ENCODE measurements at places on chromosomes 11 and 22.

- DNase-seq: peak; percentile 32
Measured at GRCh38 chr11:11247086-11247485, 106.0 kb downstream of the CSNK2A3 start.

GRCh38 chr22:30859714-30860095 is 108.9 kb downstream of the MORC2 start:
- DNase-seq: no peak

- no peak for DNase-seq
Measured at GRCh38 chr11:134264966-134265764, 11.0 kb upstream of the GLB1L3 start.

DNA sequence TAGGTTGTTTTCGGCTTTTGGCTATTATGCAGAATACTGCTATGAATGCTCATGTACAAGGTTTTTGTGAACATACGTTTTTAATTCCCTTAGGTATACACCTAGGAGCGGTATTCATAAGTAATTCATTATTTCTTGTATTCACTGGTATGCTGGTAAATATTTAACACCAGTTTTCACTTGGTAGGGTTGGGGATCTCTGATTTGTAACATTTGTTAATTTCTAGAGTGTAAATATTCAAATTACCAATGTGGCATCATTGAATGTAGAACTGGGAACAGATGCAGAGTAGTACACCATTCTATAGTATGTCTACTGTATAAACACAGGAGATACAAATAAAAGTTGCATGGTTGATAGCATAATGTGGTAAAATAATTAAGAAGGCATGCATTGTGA is 16.3 kb downstream of the GVQW3 start:
- DNase-seq: no peak

- DNase-seq: no peak
Measured at GRCh38 chr11:1889941-1890855, 1.5 kb downstream of the PRR33 start.

DNA sequence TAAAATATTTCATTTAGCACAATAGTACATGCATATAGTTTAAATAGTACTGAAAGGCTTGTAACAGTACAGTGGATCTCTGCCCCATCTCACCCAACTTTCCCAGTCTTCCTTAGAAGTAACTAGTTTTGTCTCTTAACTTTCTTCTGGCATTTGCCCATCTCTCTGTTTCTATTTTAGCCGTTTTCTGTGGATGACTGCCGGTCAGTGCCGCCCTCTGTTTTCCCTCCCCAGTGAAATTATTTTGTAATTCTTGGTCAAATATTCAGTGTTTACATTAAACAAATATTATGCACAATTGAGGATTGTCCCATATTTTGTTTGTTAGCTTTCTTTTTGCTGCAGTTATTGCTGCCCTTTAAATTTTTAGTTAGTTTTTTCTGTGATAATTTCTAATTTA is 8.3 kb downstream of the PDHX start:
- no peak for DNase-seq

- no peak for DNase-seq
Measured at GRCh38 chr22:44003405-44004103, 20.5 kb upstream of the PARVB start.

DNA sequence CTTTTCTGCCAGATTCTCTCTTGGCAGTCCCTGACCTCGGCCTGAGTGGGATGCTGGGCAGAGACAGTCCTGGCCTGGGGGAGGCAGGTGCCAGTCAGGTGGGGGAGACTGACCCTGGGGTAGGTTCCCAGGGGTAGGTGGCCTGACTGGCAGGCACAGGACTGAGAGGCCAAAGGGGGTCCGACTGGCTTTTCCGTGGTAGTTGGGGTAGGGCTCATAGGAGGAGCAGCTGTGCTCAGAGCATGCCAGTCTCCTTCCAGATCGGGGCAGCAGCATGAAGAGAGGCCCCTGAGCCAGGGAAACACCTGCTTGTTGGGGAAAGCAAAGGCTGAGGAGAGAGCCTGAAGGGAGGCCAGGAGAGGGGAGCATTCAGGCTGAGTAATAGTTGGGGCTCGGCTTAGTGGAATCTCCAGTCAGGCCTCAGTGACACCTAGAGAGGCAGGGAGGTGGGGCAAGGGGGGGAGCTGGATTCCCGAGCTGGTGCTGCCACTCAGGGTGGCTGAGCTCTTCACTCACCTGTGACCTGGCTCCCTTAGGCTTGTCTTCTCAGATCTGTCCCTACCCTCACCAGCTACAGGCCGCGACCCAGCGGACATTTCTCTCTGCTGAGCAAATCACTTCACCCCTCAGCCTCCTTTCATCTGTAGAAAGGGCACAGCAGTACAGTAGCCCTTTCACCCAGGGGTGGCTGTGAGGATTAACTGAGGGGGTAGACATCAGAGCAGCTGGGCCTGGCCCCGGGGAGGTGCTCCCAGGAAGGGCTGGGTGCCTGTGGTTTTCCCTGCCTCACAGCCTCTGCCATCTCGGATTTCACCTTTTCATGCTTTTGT is 26.2 kb downstream of the MCM5 start:
- DNase-seq: no peak

DNA sequence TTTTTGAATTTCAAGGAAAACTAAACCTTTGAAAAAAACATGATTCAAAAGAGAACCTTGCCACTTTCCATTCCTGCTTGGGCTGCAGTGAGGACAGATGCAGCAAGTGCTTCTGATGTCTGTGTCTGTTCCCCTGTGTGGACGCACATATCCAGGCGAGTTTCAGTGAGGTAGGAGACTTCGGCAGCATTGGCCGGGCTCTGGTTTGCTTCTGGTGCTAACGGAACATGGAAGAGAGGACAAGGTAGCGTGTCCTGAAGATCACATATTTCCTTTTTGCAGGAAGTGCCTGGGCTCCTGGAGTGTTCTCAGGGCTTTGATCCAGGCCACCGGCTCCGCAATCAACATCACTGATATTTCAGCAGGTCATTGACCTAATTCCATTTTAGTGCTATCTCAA is 33.1 kb upstream of the IGLL5 start:
- no peak for DNase-seq

DNA sequence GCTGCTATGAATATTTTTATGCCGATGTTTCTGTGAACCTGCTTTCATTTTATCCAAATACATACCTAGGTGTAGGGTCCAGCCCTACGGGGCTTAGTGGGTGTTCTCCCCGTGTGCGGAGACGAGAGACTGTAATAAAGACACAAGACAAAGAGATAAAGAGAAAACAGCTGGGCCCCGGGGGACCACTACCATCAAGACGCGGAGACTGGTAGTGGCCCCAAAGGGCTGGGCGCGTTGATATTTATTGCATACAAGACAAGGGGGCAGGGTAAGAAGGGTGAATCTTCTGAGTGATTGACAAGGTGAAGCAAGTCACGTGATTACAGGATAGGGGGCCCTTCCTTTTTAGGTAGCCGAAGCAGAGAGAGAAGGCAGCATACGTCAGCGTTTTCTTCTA is 920.1 kb downstream of the BRD1 start:
- no peak for DNase-seq

- no peak for DNase-seq
Measured at GRCh38 chr11:2992997-2993325, 832 bp upstream of the NAP1L4 start.

- DNase-seq: no peak
Measured at GRCh38 chr11:61924064-61924455, 6.7 kb upstream of the RAB3IL1 start.

- DNase-seq: peak; percentile 37
Measured at GRCh38 chr11:29124470-29124869, 892.4 kb downstream of the KCNA4 start.

DNA sequence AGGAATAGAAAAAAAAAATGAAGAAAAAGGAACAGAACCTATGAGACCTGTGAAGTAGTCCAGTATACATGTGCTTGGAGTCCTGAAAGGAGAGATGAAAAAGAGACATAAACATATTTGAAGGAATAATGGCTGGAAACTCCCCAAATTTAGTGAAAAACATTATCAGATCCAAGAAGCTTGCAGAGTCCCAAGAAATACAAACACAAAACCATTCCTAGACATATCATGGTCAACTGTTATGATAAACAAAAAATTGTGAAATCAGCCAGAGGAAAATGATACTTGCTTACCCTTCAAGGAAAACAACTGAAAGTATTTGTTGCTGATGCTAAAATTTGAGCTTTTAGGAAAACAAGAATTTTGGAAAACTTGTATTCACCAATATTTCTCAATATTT is 250.1 kb downstream of the DDX10 start:
- DNase-seq: no peak

GRCh38 chr11:26688701-26689100 is 33.2 kb downstream of the SLC5A12 start:
- no peak for DNase-seq

- no peak for DNase-seq
Measured at GRCh38 chr11:104433751-104434150, 269.8 kb upstream of the PDGFD start.

DNA sequence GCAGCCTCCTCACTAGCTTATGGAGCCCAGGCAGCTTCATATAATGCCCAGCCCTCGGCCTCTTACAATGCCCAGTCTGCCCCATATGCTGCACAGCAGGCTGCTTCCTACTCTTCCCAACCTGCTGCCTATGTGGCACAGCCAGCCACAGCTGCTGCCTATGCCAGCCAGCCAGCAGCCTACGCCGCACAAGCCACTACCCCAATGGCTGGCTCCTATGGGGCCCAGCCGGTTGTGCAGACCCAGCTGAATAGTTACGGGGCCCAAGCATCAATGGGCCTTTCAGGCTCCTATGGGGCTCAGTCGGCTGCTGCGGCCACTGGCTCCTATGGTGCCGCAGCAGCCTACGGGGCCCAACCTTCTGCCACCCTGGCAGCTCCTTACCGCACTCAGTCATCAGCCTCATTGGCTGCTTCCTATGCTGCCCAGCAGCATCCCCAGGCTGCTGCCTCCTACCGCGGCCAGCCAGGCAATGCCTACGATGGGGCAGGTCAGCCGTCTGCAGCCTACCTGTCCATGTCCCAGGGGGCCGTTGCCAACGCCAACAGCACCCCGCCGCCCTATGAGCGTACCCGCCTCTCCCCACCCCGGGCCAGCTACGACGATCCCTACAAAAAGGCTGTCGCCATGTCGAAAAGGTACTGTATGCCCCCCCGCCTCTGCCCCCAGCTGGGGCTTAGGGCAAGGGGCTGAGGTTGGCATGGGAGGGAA is 8.8 kb downstream of the RBM14 start:
- no peak for DNase-seq

- DNase-seq: no peak
Measured at GRCh38 chr11:69609351-69609750, 31.6 kb upstream of the CCND1 start.

DNA sequence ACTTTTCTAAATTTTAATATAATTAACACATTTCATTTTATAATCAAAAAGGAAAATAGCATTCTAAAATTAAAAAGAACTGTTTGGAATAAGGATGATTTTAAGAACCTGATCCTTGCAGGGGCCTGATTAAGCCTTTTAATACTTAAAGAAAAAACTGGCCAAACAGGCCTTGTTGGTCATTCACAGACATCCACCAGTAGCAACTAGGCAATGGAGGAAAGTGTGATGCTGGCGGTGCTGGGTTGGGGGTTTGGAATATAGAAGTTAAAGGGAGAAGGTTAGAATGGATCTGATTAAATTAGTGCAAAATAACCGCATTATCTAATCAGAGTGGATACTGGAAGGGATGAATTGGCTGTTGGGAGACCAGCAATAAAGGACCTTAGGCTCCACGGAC is 16.9 kb upstream of the TEAD1 start:
- no peak for DNase-seq

DNA sequence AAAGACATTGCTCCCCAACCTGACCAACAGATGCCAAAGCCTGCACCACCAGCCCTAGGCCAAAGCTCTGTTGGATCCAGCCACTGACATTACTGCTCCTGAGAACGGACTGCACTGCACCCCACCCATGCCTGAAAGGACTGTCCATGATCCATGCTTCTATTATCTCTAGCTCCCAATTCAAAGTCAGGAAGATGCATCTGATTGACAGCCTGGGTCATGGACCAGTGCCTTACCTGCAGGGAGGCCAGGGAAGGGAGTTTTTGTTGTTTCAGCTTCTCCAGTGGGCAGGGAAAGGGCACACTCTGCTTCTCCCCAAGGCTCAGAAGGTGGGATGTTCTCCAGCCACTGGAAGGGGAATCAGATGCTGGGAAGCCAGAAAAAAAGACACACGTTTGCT is 4.8 kb upstream of the PRDM11 start:
- DNase-seq: no peak

GRCh38 chr11:111081021-111081511 is 164.5 kb upstream of the POU2AF2 start:
- DNase-seq: no peak

GRCh38 chr11:11717064-11717725 is 95.4 kb upstream of the GALNT18 start:
- no peak for DNase-seq

GRCh38 chr11:27719546-27719925 is 19.3 kb upstream of the BDNF start:
- DNase-seq: no peak

DNA sequence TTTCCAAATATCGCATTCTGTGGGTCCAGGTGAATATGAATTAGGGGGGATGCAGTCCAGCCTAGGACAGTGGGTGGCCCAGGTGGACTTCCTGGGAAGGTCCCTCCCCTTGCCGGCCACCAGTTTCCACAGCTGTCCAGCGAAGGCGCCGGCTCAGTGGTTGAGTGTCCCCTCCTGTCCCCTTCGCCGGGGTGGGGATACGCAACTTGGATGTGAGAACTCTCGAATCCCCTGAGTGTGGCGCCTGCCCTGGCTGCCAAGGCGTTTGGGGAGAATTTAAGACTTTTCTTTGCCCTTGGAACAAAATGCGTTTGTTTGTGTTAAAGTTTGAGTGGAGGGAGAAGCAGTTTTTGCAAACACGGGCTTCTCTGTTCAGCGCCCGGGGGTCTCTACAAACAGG is 123.7 kb downstream of the KCNQ1OT1 start:
- DNase-seq: no peak

- no peak for DNase-seq
Measured at GRCh38 chr11:115078461-115079438, 400.4 kb downstream of the NXPE2 start.

GRCh38 chr11:115430345-115430744 is 73.9 kb downstream of the CADM1 start:
- DNase-seq: no peak

DNA sequence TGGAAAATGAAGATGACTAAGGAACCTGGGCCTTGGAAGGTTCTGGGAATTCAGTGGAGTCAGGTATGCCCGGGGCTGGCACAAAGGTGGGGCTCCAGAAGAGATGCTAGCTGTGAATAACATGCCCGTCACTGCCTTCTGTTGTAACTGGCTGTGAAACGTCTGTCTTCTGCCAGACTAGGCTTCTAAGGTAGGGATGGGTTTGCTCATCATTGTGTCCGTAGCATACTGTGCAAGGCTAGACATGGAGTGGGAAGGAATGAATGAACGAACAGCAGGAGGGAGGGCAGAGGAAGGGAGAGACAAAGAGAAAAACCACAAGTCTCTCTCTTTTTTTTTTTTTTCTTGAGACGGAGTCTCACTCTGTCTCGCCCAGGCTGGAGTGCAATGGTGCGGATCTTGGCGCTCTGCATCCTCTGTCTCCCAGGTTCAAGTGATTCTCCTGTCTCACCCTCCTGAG is 327.4 kb downstream of the MN1 start:
- DNase-seq: no peak

GRCh38 chr22:23984430-23984829 is 4.5 kb downstream of the GSTT2 start:
- no peak for DNase-seq
